GM18507 (cell line): ENCODE measurements at places on chromosomes 7 and 10.

- DNase-seq = no peak
Observed at GRCh38 chr7:131325179-131325840, 2.4 kb upstream of the MKLN1 start.

GRCh38 chr7:108697254-108697653 is 127.6 kb downstream of the DNAJB9 start:
- no peak for DNase-seq

DNA sequence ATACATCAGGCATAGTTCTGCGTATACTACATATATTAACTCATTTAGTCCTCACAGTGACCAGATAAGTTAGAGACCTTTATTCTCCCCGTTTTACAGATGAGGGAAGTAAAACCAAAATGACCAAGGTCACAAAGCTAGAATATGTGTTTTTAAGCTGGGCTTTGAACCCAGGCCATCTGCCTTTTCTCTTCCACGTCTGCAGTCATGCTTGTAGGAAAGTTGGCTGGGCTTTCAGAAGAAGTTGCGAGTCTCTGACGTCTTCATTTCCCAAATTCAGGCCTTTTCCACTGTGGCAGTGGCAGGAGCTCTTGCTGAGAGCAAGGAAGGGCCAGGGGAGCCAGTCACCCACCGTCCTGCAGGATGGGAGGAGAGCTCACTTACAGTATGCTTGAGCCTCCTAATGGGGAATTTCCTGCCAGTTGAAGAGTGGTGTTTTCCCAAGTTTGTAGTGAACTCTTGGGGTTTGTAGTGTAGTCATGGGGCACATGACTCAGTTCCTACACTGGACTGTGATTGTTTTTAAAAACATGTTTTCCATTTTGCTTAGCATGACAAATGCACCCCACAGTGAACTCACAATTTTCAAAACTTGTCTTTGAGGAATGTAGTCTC is 34.2 kb downstream of the CYP17A1 start:
- DNase-seq = no peak

- DNase-seq = no peak
Observed at GRCh38 chr7:152074673-152075072, 49.2 kb downstream of the GALNT11 start.

DNA sequence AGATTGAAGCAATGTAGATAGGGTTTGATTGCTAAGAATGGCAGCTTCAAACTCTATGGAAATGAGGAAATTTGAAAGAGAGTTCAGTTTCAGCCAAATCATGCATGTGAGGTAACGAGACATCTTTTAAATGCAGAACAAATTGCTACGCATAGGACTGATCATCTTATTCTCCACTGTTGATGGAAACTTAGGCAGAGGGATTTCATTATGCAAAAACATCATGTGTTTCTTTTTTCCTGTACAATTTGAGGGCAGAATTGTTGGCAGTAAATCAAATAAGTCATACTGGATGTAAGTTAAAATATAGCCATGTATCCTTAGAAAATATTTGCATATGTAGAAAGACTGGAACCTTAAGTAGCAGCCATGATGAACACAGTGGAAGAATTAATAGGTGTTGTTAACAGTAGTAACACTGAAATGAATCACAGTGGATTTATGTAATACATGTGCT is 327.4 kb downstream of the CDK14 start:
- DNase-seq = no peak

DNA sequence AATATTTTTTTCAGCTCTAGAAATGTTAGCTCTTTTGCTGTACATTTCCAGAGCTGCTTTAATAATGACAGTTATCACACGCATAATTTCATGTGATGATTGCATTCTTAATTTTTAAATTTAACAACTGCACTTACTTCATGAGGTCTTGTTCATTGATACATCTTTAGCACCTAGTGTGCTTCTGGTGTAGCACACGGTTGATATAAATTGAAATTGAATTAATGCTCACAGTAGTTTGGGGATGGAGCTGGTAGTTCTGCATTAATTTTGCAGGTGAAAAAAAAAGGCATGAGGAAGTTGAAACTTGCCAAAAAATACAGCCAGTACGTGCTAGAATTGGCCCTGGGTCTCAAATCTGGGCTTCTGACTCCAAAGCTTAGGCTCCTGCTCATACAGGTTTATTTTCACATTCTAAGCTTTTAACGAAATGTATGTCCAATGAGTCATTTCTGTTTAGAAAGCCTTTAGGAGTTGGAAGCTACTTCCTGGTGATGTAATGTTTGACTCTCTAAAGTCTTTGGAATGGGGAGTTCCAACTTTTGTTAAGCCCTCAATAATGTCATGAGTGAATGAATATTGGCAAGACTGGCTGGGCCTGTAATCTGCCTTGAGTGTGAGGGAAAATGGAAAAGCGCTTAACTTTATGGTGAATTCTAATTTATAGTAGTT is 62.5 kb downstream of the DAGLB start:
- DNase-seq = no peak

- no peak for DNase-seq
Observed at GRCh38 chr10:116063107-116063506, 209.9 kb downstream of the GFRA1 start.

DNA sequence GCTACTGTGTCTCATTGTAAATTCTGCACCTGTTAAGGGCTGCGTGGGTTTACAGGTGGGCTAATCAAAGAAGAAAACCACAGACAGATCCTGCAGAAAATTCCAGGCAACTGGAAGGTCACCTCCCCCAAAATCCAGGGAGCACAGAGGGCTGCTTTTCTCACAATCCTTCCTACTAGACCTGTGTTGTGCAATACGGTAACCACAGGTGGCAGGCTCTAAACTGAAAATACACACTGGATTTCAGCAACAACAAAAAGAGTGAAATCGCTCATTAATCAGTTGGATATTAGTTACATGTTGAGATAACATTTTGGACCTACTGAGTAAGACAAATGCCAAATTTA is 83.2 kb downstream of the SLC16A9 start:
- DNase-seq = no peak

DNA sequence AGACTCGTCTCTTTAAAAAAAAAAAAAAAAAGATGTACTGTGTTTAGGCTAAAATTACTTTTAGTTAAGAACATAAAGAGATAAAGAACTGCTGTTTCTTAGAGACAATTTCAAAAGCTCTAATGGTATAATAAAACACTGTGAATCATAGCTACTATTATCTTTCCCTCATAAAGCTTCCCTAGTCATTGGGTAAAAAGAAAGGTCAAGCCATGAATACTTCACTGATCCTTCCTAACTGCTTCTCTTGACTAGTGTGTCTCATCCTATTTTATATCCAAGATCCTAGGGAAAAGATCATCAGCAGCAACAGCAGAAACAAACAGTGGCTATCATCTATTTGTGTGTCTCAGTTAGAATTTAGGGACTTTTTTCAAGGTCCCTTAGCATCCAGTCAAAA is 10.5 kb downstream of the YME1L1 start:
- DNase-seq = no peak

- no peak for DNase-seq
Observed at GRCh38 chr10:79348640-79348988, 1.3 kb downstream of the PPIF start.

- no peak for DNase-seq
Observed at GRCh38 chr7:54343511-54343910, 198.7 kb upstream of the VSTM2A start.

DNA sequence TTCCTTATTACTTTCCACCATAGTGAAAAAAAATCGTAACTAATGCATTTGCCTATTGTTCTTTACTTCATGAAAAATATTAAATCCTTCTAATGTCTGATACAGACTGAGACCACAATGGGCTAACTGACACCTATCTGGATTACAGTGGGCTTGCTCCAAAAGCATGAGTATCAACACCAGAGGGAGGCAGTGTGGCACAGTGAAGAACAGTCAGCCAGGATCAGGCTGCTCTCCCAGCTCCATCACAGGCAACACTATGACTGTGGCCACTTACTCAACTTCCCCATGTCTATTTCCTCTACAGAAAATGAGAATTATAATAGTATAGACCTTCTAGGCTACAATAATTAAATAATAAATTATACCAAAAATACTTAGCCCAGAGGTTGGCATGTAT is 97.2 kb downstream of the SLC25A13 start:
- no peak for DNase-seq

DNA sequence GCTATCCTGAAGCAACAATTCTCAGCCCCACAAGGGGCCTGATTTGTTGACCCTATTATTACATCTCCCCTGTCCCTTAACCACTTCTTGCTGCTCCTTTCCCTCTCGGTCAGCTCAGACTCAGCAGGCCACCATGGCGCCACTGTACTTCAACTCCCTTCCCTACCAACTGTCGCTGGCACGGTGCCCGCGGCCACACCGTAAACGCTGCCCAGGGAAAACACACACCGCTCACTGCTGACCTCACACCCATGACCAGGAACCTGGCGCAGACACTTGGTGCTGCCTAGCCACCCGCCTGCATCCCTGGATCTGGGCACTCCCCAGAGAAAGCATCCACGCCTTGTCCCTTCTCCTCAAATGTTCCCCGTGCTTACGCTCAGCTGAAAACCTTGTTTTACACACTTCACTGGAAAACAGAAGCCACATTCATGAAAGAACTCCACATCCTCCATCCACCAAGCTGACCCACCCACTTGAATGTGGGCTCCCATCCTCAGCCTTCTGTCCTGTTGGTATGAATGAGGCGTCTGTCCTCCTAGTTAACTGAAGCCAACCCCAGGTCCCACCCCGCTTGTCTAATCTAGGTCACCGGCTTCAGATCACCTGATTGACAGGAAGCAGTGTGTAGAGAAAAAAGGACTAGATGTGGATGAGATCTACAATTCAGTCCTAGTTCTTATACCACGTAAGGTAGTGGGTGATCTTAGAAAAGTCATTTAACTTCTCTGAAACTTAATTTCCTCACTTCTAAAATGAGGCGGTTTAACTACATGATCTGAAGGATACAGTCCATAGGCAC is 28.5 kb upstream of the CRYGN start:
- DNase-seq = no peak

GRCh38 chr10:80108576-80109239 is 23.8 kb upstream of the PLAC9 start:
- DNase-seq = no peak

DNA sequence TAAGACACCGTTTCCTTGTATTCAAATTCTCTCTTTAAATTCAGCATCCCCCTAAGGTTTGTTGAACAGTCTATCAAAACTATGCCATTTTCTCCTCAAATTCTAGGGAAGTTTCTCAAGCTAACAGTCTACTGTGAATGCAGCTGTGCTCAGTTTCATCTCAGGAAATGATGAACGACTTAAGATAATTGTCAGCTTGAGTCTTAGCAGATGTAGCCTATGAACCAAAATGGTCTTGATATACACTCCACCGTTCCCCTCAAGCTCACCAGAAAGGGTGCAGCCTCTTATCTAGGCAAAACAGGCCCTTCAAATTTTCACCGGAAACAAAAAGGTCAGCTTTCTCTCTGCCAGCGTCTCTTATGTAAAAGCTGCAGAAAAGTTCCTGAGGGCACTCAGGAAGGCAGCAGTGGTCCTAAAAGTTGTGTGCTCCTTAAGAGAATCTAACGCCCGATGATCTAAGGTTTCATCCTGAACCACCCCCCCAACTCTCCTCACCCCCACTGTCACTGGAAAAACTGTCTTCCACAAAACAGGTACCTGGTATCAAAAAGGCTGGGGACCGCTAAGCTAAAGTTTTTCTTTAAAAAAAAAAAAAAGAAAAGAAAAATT is 2.1 kb downstream of the DNAJC9 start:
- no peak for DNase-seq

DNA sequence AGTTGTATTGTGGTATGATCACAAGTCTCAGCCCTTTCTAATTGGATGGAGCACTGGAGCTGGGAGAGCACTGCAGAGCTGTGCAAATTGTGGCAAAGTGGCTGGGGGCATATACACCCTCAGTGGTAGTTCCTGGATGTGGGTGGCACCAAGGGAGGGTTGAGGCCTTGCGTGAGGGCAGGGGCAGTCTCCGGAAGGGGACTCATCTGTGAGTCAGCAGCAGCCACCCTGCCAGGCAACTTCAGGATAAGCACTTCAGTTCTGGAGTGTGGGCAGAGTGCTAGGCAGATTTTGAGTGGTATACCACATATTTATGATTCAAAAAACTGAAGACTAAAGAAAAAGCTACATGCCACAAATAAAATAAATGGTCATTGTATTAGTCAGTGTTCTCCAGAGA is 210.5 kb downstream of the ETV1 start:
- no peak for DNase-seq

DNA sequence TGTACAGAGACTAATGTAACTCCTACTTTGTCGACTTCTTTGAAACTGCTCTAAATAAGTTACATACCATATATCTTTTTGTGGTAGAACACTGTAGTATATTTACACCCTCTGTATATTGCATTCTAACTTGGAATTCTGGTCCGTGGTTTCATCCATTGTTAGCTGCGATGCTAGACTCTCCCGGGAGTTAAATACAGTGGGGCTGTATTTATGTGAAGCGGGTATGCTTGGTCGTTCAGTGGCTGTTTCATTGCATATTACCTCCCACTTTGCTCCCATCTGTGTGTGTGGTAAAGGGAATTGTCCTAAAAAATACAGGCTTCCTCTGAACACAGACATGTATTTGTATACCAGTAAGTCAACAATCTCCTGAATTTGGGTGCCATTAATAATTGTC is 231.1 kb downstream of the SLC25A13 start:
- DNase-seq = no peak

GRCh38 chr7:121397822-121398221 is 1.7 kb upstream of the FAM3C start:
- DNase-seq = no peak

DNA sequence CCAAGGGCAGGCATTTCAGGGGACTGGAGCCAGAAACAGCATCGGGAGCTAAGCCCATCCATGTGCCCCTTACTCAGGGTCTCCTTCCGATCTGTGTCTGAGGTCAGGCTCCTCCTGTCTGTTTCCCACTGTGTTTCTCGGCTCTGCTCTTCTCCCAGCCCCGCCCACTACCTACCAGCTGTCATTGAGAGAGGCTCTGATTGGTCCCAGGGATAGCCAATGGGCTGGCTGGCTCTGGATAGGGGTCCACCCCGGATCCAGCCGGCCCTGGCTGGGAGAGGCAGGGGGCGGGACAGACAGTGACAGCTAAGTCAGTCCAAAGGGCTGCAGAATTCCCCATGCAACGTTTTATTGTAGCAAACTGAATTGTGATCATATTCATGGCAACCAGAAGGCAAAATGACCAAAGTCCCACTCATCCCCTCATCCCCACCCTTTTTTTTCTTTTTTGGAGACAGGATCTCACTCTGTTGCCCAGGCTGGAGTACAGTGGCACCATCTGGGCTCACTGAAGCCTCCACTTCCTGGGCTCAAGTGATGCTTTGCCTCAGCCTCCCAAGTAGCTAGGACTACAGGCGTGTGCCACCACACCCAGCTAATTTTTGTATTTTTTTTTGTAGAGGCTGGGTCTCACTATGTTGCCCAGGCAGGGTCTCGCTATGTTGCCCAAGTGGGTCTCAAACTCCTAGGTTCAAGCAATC is 76.3 kb downstream of the CLIP2 start:
- DNase-seq = no peak

- DNase-seq = no peak
Observed at GRCh38 chr10:77744245-77744644, 106.6 kb upstream of the KCNMA1 start.
